ENCODE measurements at places on chromosomes 1 and 21.

DNA sequence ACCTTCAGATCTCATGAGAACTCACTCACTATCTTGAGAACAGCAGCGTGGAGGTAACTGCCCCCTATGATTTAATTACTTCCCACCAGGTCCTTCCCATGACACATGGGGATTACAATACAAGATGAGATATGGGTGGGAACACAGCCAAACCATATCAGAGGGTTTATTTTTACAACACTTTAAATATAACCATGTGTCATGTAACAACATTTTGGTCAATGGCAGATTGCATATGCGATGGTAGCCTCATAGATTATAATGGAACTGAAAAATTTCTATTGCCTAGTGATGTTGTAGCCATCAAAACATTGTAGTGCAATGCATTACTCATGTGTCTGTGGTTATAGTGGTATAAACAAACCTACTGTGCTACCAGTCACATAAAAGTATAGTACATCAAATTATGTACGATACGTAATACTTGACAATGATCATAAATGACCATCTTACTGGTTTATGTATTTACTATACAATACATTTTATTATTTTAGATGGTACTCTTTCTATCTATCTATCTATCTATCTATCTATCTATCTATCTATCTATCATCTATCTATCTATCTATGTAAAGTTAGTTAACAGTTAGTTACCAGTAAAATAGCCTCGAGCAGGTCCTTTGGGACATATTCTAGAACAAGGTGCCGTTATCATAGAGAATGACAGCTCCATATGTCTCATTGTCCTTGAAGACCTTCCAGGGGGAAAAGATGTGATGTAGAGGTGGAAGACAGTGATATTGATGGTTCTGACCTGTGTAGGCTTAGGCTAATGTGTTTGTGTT lies 12.6 kb upstream of the S100B start:
- no peak for DNase-seq

DNA sequence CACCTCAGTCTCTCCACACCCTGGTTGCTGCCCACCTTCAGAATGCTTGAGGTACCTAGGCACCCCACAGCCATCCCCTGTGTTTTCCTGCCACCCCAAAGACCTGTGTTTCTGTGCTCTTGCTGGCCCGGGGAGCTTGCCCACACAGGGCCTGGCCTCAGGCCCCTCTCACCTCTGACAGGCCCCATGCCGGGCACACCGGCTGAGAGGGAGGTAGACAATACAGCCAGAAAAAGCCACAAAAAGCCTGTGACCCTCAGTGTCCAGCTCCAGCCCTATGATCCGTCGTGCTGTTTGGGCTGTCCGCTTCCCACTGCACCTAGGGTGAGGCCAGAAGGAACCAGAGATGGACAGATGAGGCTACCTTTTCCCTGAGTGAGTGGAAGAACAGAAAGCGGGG lies 11.4 kb downstream of the SEMA6C start:
- no peak for DNase-seq

- no peak for DNase-seq
These were observed 56.0 kb downstream of the FOXJ3 start for GRCh38 chr1:42279055-42279454.

GRCh38 chr1:231786126-231786525 lies 159.5 kb downstream of the DISC1 start:
- no peak for DNase-seq

DNA sequence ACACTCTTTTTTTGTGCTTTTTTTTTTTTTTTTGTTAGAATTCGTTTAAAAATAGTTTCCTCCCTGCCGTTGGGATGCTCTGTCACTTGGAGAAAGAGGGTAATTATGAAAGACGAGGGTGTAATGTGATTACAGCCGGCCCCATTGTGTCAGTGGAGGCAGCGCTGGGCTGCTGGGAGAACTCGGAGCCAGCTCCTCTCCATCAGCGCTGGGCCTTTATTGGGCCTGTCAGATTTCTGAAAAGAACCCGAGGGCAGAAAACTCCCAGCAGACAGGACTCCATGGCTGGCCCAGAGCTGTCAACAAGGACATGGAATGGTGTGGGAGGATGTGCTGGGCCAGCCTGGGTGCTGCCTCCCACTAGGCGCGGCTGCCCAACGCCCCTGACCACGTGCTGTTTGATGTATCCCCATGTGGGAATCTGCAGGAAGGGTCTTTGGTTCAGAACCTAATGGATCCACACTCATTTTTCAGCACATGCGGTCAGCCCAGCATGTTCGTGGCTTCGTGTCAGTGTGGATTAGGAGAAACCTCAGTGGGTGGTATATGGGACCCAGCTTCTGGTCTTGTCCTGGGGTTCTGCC lies 222.6 kb upstream of the KIAA0040 start:
- no peak for DNase-seq

DNA sequence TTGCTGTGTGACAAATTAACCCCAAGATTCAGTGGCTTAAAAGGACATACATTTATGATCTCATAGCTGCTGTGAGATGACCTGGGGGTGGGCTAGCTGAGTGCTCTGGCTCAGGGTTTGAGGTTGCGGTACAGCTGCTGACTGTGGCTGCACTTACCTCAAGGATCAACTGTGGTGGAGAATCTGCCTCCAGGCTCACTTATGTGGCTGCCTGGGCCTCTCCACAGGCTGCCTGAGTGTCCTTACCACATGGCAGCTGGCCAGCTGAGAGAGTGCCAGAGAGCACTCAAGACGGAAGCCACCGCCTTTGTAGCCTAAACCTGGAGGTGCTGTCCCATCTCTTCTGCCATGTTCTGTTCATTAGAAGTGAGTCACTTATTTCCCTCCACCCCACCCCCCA lies 5.7 kb downstream of the LRRC71 start:
- DNase-seq: no peak

DNA sequence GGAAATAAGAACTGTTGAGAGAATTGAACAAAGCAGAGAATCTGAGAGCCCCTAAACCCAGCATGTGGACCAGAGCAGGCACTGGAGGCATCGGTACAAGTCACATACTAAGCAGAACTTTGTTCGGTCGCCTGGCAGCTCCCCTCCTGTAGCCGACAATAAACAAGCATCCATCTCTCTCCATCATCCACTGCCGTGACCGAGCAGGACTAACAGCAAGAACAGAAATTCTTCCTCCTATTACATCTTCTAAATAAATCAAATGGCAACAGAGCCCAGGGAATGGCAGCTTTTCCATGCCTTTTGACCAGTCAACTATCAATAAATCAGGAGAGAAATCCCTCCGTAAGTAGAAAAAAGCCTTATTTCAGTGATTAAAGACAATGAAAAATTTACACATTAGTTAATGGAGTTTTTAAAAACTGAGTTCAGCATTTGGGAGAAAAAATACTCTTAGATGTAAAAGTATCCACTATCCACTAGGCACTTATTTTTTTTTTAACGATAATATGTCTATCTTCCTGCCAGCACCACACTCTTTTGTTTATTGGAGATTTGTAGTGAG lies 36.5 kb downstream of the PTPN14 start:
- no peak for DNase-seq

GRCh38 chr1:10957133-10957532 lies 55.3 kb upstream of the TARDBP start:
- DNase-seq: no peak

- no peak for DNase-seq
These were observed 4.9 kb downstream of the PRKAB2 start for GRCh38 chr1:147167365-147167764.

DNA sequence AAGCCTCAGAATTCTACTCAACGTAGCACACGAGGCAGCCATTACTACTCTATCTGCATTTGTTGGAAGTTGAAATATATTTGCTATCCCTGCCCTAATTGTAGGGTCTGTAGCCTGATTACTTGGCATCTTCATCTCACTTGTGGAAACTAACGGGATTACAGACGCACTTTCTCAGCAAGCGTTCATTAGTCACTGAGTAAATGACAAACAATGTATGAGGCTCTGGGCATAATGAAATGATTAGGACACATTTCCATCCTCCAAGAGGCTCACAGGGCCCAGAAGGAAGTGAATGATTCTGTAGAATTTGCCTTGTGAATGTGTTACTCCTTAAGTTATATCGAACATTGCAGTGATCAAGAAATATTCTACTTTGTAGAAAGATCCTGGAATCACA lies 78.1 kb downstream of the KIF26B start:
- DNase-seq: no peak

GRCh38 chr21:35982717-35983116 lies 77.6 kb downstream of the SETD4 start:
- no peak for DNase-seq

DNA sequence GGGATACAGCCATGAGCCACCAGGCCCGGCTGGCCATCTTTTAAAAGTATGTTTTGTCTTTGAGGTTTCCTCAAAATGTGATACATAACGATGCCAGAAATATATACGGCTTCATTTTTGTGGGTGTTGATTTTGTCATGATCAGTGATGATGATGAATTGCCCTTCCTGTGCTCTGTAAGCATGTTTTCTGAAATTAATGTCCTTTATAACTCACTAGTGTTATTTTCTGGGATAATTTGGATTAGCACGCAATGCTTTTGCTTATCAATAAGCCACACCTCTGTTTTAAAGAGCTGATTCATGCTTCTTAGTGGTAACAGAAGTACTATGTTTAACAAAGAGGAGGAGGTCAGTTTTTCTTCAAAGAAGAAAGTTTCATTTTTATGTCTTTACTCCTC lies 25.6 kb downstream of the PHACTR4 start:
- DNase-seq: no peak

DNA sequence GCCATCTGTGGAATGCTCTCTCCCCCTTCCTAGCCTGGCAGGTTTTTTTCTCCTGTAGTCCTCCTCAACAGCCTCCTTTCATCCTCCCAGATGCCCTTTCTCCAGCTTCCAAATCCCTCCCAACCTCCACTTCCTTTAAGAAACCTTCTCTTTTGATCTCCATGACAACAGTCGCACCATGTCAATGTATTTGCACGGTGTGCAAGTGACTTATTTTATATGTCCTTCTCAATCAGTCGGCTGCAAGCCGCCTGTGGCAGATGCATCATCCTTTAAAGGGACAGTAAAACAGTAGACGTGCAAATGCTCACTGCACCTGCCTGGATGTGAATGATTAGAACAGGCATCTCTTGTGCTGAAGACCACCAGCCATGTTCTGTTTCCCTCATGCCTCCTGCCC lies 285.2 kb downstream of the PCP4 start:
- DNase-seq: no peak

- no peak for DNase-seq
These were observed 34.9 kb downstream of the FOXO6 start for GRCh38 chr1:41396084-41396483.

Data from heart right ventricle (tissue), 16 donors.